ENCODE measurements at places on chromosomes 16 and 17. TPM values are rescaled to one million over a fixed set of nuclear protein-coding genes. Genes with fewer than 3 reads are reported as not detected.

DNA sequence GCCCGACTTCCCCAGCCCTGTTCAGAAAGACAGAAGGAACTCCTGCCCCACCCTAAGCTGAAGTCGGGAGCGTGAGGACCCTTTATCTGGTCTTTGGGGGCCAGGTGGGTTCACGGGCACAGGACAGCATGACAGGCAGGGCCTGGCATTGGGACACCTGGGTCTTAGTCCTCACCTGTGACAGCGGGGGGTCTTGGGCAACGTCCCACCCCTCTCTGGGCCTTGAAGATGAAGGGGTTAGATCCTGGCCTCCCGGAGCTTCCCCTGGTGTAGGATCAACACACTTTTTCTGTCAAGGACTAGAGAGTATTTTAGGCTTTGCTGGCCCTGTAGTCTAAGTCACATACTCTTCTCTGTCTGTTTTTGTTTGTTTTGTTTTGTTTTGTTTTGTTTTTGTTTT lies 65.1 kb downstream of the JPH3 start:
- H3K36me3 ChIP-seq: no peaks in the 10 kb centered on the region
- no peak overlapping the region for H3K4me3 ChIP-seq

DNA sequence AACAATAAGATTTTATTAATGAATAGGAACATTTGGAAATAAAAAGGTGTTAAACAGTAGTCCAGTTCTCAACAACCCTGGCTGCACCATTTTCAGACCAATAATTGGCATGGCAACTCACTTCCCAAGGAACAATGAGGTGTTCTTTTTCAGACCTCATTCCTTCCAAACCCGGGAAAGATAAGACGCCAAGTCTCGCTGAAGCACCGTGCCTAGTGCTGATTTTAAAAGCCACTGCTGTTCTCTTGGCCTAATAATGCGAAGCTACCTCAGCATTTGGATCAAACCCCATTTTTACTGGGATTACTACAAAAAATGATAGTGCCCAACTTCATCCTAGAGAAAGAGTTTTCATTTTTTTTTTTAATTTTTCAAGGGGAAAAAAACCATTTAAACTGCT lies 75.2 kb upstream of the NOL11 start:
- H3K36me3 ChIP-seq: no peaks in the 10 kb centered on the region
- no peak overlapping the region for H3K27ac ChIP-seq
- peaks cover 19% of the 10 kb centered on the region for H3K4me1 ChIP-seq
- H3K27me3 ChIP-seq: no peaks in the 10 kb centered on the region

DNA sequence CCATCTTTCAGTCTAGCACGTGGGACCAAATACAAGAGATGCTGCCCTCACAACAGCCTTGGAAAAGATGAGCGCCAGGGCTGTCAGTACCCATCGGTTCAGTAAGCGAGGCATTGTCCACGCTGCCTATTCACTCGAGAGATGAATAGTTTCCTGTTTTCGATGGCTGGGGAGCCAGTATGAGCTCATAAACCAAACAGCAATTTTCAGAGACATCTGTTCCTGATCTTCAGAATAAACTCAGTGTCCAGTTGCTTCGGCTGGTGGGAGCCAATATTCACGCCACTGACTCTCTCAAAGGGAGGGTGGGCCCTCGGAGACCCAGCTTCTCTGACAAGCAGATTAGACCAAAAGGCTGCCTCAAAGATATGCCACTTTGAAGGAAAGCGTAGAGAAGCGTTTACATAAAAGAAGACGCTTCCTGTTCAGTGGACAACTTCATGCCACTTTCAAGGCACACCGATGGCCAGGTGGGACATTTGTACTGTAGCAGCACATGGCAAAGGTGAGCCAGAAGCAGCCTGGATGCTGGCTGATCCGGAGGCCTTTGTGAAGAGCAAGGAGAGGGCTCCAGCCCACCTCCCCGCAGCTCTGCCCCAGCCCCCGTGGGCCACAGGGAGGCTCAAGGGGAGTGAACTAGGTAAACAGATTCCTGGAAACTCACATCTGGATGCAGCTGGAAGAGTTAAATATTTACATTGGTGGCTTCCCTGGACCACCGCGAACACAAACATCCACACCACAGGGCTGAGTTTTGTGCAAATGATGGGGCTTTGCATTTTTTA lies 6.0 kb downstream of the TIMM22 start:
- H3K27ac ChIP-seq: peak overlapping the region; percentile 62
- H3K4me1 ChIP-seq: peaks cover 38% of the 10 kb centered on the region
- H3K36me3 ChIP-seq: peaks cover 29% of the 10 kb centered on the region
- no peaks in the 10 kb centered on the region for H3K27me3 ChIP-seq
- no peak for DNase-seq

- no peaks in the 10 kb centered on the region for H3K27me3 ChIP-seq
- H3K4me1 ChIP-seq: no peaks in the 10 kb centered on the region
- DNase-seq: no peak
- H3K36me3 ChIP-seq: peaks cover 2% of the 10 kb centered on the region
- H3K27ac ChIP-seq: no peak overlapping the region
- H3K4me3 ChIP-seq: no peak overlapping the region
Observed at GRCh38 chr17:53039981-53040380, 782.7 kb upstream of the KIF2B start.

- peaks cover 5% of the 10 kb centered on the region for H3K4me1 ChIP-seq
- no peaks in the 10 kb centered on the region for H3K36me3 ChIP-seq
- DNase-seq: no peak
- H3K4me3 ChIP-seq: no peak overlapping the region
Observed at GRCh38 chr17:29716566-29716965, 93.9 kb upstream of the CORO6 start.

The MGAT5B gene
- 1.0 TPM for total RNA-seq

DNA sequence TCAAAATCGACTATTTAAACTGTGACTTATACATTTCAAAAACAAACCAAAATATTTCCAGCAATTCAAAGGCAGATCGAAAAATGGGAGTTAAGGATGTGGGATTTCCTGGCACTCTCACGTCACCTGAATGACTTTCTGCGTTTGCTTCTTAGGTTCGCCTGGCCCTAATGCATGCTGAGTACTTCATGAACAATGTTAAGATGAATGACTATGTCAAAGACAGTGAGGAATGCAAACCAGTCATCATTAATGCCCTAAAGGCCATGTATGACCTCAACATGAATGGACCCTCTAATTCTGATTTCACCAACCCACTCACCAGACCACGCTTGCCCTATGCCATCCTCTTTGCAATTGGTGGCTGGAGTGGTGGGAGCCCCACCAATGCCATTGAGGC lies 7.3 kb downstream of the KLHL10 start:
- H3K27me3 ChIP-seq: no peaks in the 10 kb centered on the region
- no peaks in the 10 kb centered on the region for H3K4me1 ChIP-seq
- H3K27ac ChIP-seq: no peak overlapping the region
- no peak for DNase-seq

The GNGT2 gene
- not detected for total RNA-seq

GRCh38 chr16:56995136-56995805 lies 5.9 kb downstream of the NLRC5 start:
- DNase-seq: no peak
- H3K36me3 ChIP-seq: no peaks in the 10 kb centered on the region
- H3K27ac ChIP-seq: no peak overlapping the region
- no peak overlapping the region for H3K4me3 ChIP-seq
- no peaks in the 10 kb centered on the region for H3K4me1 ChIP-seq

DNA sequence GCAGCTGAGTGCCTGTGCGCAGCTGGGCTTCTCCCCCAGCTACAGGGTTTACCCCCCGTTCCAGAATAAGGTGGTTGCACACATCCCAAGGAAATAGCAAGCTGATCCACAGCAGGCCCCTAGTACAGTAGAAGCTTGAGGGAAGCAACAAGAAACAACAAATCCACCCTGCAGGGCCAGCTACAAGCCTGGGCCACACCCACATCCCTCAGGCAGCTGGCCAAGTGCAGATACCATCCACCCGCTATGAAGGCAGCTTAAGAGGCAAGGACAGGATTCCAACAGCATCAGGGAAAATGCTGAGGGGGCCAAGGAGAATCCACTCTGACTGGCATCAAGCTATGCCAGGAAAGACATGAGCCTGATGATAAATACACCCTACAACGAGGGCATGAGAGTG lies 66.9 kb upstream of the RCVRN start:
- H3K27ac ChIP-seq: peak overlapping the region; percentile 70
- peaks cover 43% of the 10 kb centered on the region for H3K4me1 ChIP-seq
- no peaks in the 10 kb centered on the region for H3K36me3 ChIP-seq
- DNase-seq: no peak

DNA sequence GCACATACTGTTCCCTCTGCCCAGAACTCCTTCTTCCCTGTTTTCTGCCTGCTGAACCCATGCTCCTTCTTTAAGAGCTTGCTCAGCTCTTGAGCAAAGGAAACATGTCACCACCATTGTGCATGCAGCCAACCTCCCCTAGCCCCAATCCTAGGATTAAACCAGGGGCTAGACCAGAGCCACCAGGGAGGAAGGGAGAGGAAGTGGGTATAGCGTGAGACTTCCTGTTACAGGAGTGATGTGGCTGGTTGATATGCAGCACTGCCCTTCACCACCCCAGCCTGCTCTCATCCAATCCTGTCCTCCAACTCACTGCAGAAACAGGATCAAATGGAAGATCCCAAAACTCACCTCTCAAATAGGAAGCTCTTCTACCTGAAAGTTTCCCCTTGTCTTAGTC lies 67.1 kb upstream of the CDH5 start:
- peak; percentile 10 for DNase-seq
- H3K27ac ChIP-seq: no peak overlapping the region
- H3K4me1 ChIP-seq: no peaks in the 10 kb centered on the region

DNA sequence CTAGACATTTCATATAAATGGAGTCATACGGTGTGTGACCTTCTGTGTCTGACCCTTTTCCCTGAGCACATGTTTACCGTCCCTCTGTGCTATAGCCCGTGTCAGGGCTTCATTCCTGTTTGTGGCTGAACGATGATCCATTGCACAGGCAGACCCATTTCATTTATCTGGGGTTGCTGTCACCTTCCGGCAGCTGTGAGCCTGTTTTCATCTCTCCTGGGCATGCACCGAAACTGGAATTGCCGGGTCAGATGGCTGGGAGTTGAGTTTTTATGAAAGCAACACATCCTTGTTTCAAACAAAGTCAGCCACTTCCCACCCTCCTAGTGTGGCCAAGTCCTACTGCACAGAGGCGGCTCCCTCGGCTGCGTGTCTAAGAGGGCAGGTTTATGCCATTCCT lies 25.5 kb downstream of the BAIAP2 start:
- peaks cover 60% of the 10 kb centered on the region for H3K4me1 ChIP-seq
- H3K4me3 ChIP-seq: no peak overlapping the region
- peaks cover 16% of the 10 kb centered on the region for H3K36me3 ChIP-seq
- no peaks in the 10 kb centered on the region for H3K27me3 ChIP-seq

GRCh38 chr17:49292901-49293300 lies 62.3 kb upstream of the PHOSPHO1 start:
- H3K36me3 ChIP-seq: peaks cover under 1% of the 10 kb centered on the region
- no peak for DNase-seq
- peaks cover 5% of the 10 kb centered on the region for H3K4me1 ChIP-seq
- no peaks in the 10 kb centered on the region for H3K27me3 ChIP-seq
- no peak overlapping the region for H3K27ac ChIP-seq

The SLC35B1 gene
- total RNA-seq: 69.2 TPM

The TBC1D3E gene
- not detected for total RNA-seq

The ADAD2 gene
- not detected for total RNA-seq

The SLFN14 gene
- not detected for total RNA-seq

DNA sequence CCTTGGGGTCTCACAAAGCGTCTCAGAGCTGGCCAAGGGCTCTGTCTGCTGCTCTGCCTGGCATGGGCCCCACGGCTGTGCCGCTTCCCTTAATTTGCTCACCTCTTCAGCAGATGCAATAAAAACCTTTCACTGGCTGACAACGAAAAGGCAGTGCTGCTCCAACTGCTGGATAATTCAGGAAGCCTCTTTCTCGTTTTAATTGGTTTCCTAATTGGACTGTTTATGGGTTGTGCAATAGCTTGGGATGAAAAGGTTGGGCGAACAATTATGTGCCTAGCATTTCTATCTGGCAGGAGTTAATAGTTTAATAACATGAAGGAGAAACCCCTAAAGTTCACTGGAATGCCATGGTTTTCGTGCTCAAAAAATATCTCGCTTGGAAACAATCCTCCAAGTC lies 234.1 kb upstream of the IRX5 start:
- H3K36me3 ChIP-seq: no peaks in the 10 kb centered on the region
- H3K27ac ChIP-seq: no peak overlapping the region
- DNase-seq: no peak

The DOC2B gene
- 60.2 TPM for total RNA-seq

DNA sequence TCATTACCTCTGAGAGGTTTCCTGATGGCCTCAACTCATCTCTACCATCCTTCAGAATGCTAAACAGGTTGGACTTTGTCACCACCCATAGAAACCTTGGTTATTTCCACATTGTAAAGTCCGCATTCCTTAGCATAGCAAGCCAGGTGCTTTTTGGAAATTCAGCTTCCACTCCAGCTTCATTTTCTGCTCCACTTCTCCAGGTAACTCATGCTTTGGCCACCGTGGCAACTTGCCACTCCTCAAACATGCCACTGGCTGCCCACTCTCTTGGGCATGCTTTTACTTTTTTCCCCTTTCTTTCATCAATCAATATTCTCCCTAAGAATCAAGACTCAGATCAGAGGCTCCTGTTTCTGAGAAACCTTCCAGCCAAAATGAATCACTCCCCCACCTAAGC lies 203.3 kb downstream of the CA10 start:
- H3K4me1 ChIP-seq: no peaks in the 10 kb centered on the region
- H3K27me3 ChIP-seq: peaks cover 16% of the 10 kb centered on the region
- no peak overlapping the region for H3K4me3 ChIP-seq
- H3K27ac ChIP-seq: no peak overlapping the region
- no peak for DNase-seq

- no peak overlapping the region for H3K27ac ChIP-seq
- no peak overlapping the region for H3K4me3 ChIP-seq
- H3K4me1 ChIP-seq: peaks cover 2% of the 10 kb centered on the region
- DNase-seq: no peak
- H3K36me3 ChIP-seq: no peaks in the 10 kb centered on the region
Observed at GRCh38 chr16:82834151-82834815, 207.5 kb downstream of the CDH13 start.

DNA sequence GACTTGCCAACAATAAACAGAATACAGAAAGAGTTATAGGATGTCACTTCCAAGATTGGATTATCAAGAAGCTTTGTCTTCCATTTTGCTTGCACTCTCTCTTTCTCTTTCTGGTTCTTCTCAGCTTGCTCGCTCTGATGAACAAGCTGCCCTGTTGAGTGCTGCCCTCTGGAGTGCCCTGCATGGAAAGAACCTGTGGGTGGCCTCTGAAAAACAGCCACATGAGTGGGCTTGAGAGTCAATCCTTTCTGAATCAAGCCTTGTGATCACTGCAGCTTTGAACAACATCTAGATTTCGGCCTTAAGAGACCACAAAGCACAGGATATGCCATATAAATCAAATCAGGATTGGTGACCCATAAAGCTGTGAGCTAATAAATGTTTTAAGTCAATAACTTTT lies 185.1 kb downstream of the KIF2B start:
- no peaks in the 10 kb centered on the region for H3K27me3 ChIP-seq
- DNase-seq: no peak
- H3K4me1 ChIP-seq: no peaks in the 10 kb centered on the region
- no peak overlapping the region for H3K4me3 ChIP-seq
- H3K36me3 ChIP-seq: no peaks in the 10 kb centered on the region
- no peak overlapping the region for H3K27ac ChIP-seq

GRCh38 chr16:31487720-31488467 lies 5.0 kb downstream of the SLC5A2 start:
- H3K27me3 ChIP-seq: peaks cover 56% of the 10 kb centered on the region
- peaks cover 3% of the 10 kb centered on the region for H3K4me1 ChIP-seq
- H3K27ac ChIP-seq: no peak overlapping the region
- no peak for DNase-seq
- H3K36me3 ChIP-seq: peaks cover 18% of the 10 kb centered on the region

- peaks cover 29% of the 10 kb centered on the region for H3K27me3 ChIP-seq
- H3K4me3 ChIP-seq: peak within 1 kb of the TSS; percentile 91
- peaks cover 64% of the 10 kb centered on the region for H3K4me1 ChIP-seq
- peaks cover 4% of the 10 kb centered on the region for H3K36me3 ChIP-seq
Observed at GRCh38 chr17:48615047-48615962, at the start of gene HOXB8. TSS of gene HOXB8 (minus strand) at chr17:48615292. CDS start at chr17:48614704, 588 bp downstream.
